NCI-H187 treated with DMSO at 0.1 percent for 48 hours (cell line): ENCODE measurements at places on chromosomes 1 and 21.

DNA sequence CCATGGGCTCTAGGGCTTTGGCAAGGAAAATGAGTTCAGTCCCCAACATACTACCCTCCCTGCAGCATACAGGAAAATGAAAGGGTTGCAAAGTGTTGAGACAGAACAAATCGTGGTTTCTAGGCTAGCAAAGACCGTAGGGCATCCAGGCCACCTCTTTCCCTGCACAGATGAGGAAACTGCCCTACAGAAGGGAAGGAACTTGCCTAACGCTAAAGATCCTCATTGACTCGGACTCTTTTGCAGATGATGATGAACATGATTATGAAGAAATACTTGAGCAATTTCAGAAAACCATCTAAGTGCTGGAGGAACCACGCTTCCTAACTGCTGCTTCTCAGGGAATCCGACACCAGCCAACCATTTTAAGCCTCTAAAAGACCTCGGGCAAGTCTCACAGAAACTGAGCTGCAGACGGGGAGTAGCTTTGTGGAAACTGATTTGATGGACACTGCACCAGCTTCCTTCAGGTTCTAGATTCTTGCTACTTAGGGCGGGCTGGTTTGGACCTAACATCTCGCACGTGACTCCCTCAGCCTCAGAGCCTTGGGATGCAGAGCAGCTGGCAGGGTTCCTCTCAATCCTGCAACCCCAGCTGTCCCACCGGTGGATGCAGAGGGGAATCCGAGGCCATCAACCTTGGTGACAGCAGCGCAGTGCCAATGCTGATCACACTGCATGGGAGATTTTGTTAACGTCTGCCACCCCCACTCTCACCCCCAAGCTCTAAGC, 13.4 kb downstream of the THEMIS2 start:
- DNase-seq = no peak

- DNase-seq = no peak
Observed at GRCh38 chr1:63739452-63739851, 34.4 kb upstream of the ROR1 start.

DNA sequence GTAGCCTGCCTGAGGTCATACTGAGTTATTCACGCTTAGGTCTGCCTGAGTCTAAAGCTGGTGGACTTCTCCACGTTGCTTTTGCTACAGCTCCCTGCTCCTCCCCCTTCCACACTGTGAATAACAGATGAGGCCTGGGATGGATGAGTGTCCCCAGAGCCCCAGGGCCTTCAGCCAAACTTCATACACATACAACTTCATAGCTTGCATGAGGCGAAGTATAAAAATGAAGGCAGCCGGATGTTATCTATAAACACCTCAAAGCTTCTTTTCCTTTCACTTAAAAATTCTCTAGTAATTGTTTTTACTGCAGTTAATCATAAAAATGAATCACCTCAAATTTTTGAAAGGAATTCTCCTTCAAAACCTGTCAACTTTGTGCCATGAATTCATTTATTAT, 70.2 kb downstream of the DAB1 start:
- DNase-seq = no peak

DNA sequence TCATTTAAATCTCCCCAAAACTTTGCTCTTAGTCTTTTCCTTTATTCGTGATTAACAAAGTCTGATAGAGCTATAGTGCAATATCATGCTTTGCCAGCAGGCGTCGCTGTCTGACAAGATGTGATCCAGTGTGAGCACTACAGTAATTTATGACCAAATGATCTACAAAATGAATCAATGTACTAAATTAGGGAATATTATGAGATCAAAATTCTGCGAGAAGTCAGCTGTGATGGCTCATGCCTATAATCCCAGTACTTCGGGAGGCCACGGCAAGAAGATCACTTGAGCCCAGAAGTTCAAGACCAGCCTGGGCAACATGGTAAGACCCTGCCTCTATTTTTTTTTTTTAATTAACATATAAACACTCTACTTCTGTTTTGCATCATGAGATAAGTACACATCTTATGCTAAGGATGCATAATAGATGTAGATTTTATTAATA, 3.6 kb upstream of the SPSB1 start:
- no peak for DNase-seq

- DNase-seq = no peak
Observed at GRCh38 chr1:157682710-157683437, 17.7 kb downstream of the FCRL3 start.

GRCh38 chr1:6355621-6356020, 37.9 kb downstream of the ACOT7 start:
- no peak for DNase-seq

GRCh38 chr1:186575348-186575747, 104.9 kb downstream of the PTGS2 start:
- no peak for DNase-seq

DNA sequence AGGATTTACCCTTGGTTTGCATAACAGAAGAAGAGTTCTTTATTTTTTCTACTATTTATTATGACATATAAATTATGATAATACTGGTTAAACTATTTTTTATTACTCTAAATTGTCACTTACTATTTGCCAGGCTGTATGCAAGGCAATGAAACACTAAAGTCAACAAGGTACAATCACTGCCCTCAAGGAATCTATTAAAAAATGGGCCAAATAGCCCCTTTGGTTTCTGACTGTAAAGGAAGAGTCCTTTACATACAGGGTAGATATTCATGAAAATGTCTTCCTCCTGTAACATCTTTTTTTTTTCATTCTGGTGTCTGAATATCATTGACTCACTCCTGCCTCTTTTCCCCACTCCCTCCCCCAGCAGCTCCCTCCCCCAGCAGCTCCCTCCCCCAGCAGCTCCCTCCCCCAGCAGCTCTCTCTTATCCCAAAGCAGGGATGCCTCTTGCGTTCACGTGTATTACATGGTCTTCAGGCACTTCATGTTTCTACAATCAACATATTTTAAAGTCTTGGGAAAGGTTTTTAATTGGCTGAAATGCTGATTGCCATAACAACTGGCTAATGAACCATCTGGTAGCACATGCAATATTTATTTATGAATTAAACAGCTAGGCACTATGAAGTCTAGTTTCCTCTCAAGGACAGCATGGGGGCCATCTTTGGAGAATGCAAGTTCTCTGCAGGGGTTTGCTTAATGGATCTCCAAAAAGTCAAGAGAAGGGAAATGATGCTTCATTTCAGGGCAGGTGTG, 400.4 kb upstream of the PLXNA2 start:
- DNase-seq = peak; percentile 67

DNA sequence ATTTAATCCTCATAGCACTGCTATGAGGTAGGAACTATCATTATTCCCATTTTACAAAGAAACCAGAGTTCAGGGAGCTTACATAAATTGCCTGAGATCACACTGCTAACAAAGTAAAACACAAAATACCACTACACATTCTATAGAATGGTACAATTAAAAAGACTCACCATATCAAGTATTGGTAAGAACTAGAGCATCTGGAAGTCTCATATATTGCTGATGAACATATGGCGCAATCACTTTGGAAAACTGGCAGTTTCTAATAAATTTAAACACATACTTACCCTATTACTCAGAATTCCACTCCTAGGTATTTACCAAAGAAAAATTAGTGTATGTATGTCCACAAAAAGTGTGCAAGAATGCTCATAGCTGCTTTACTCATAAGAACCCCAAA, 261.5 kb downstream of the RRAGC start:
- DNase-seq = no peak

GRCh38 chr1:28756846-28757245, 20.1 kb downstream of the YTHDF2 start:
- no peak for DNase-seq

DNA sequence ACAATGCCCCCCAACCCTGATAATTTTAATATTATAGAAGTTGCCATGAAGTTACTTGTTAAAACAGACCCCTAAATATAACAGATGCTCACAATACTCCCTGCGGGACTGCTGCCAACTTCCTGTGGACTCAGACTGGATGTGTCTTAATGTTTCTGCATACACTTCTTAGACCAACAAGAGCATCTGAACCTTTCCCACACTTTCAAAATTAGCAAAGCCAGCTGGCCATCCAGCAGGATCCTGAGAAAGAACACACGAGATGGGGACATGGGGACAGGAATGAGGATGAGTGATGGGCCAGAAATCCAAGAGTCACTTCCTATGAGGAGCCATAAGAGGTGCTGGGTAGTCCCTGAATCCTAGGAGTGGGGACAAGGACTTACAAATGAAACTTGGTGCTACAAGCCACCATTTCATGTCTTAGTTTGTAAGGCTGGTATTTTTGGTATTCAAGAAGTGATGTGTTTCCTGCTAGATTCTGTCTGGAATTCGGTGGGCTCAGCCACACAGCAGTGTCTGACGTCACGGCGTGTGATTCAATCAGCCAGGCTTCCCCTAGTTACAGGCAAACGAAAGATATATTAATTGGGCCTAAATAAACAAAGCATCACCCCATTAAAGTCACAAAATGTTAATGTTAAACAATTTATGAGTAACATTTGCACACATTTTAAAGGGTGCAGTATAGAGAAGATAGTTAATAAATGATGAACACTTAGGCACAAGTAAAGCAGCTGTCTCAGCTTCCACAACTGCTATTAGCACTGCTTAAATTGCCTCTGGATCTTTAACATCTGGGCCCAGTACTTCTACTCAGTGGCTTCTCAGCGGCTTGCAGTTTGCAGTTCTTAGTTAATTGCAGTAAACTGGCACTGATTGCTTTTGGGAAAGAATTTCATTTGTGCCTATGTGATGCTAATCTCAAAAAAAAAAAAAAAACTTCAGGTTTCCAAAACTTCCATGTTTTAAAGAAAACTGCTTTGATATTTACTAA, 41.2 kb upstream of the RGS8 start:
- DNase-seq = no peak

GRCh38 chr1:61138921-61139774, 56.8 kb downstream of the NFIA start:
- DNase-seq = no peak

DNA sequence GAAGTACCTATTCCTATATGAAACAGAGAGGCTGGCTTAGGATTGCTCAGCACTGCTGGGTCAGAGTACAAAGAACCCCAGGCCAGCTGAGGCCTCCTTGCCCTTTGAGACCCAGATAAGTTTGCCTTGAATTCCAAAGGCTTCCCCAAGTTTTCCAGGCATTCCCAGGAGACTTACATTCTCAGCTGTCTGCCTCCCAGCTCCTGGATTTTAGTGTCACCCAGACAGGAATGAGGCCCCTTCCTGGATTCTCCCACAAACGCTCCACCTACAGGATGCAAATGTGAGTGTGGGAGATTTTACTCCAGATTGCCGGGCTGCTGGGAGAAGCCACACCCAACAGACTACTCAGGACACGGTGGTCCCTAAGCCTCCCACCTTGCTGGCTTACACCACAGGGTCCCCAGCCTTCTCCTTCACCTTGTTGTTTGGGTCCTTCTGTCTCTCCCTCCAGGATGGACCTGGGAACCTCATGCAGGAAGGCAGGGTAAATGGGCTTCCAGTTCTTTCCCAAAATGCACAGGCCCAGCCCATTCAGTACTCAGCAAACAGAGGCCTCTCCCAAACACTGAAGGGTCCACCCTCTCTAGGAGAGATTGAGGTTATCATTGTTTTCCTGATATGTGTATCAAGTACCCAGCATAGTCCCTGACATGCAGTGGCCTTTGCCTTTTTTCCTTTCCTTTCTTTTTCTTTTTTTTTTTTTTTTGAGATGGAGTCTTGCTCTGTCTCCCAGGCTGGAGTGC, 10.6 kb downstream of the RHBG start:
- no peak for DNase-seq

- no peak for DNase-seq
Observed at GRCh38 chr1:81407000-81407821, 393.5 kb upstream of the ADGRL2 start.

- DNase-seq = no peak
Observed at GRCh38 chr1:28099050-28099769, 10.8 kb upstream of the EYA3 start.

DNA sequence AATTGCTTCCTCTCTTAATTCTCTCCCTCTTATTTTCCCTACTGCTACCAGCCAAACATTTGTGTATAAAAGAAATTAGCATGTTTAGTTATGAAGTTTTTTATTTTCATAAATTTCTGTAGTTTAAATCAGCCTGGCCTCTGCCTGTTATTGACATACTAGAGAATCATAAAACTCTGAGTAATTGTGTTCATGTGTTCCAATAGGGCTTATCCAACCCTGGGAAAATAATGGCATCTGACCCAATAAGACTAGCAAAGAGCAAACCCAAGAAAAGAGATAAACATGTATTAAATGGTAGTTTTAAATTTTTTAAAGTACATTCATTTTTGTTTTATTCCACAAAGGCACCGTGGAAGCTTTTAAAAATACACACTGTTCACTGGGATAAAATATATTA, 404.3 kb downstream of the HLX start:
- no peak for DNase-seq

- DNase-seq = no peak
Observed at GRCh38 chr21:33238146-33238545, 8.4 kb downstream of the IFNAR2 start.

- DNase-seq = no peak
Observed at GRCh38 chr21:45499970-45500577, 42.2 kb downstream of the SLC19A1 start.

DNA sequence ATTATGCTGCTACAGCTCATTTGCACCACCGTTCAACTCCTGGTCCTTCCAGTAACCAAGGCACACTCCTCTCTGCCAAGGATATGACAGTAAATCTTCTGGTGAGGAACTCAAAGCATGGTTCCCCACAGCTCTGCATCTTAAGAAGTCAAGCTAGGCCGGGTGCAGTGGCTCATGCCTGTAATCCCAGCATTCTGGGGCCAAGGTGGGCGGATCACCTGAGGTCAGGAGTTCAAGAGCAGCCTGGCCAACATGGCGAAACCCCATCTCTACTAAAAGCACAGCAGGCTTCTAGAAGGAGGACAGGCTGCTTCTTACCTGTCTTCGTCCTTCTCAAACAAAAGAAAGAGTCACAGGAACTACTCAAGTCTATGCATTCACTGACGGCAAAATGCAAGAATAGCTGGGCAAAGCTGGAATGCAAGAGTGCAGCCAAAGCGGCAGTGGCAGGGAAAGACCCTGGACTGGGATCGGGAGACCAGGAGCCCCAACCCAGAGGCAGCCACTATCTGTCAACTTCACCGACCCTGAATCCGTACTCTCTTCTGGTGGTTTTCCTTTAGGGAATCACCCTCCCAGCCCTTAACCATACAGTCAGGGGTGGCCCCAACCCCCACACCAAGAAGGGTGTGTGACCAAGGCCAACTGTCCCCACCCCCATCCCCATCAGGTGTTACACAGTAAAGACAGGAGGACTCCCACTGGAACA, 75.5 kb downstream of the NPHP4 start:
- DNase-seq = no peak

DNA sequence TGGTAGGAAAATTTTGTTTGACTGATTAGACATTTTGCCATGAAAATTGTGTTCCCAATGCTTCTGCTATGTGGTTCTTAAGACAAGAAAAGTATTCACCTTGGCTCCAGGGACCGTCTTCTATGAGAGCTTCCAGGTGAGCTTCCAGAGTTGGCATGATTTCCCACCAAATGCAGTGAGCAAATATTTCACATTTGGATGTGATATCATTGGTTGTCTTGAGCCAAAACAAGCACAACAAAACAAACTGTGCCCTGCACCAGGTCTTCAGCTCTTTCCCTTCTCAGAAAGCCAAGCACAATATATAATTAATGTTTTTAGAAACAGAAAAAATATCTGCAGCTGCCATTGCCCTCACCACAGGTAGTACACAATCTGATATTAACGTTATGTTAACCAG, 1009.0 kb downstream of the PLA2G4A start:
- DNase-seq = no peak
